ENCODE measurements at places on chromosomes 2 and 18. TPM values are rescaled to one million over a fixed set of nuclear protein-coding genes. Genes with fewer than 3 reads are reported as not detected.
A peak's percentile ranks its signal among the peaks of the same experiment; 100 is the strongest.

DNA sequence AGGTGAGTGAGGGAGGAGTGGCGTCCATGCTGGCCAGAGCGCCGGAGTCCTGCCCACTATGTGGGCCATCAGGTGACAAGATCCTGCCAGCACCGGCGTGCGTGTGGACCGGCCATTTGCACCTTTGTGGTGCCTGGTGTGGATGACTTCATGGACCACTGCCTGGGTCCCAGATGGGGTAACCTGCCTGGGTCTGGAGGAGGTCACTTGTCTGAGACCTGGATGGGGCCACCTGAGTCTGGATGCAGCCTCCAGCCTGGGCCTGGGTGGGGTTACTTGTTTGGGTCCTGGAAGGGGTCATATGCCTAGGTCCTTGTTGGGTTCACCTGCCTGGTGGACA lies 299.6 kb downstream of the NDUFA10 start:
- H3K36me3 ChIP-seq = no peaks in the 10 kb centered on the region
- DNase-seq = no peak
- H3K4me1 ChIP-seq = no peaks in the 10 kb centered on the region
- H3K4me3 ChIP-seq = no peak overlapping the region

DNA sequence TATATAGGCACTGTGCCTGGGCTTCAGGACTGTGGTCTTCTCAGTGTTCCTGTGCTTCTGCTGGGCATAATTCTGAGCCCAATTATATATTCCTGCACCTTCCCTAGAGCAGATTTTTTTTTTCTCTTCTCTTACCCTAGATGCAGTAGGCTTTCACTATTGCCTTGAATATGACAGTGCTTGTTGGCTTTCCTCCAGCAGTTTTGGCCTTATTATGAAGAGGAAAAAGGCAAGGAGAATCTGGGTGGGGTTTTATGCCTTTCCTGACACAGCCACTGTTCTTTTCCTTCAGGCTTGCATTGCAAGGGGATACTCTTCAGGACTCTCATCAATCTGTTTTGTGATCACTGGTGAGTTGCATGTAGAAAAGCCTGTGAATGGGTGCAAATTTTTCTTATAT lies 221.9 kb upstream of the CELF4 start:
- no peaks in the 10 kb centered on the region for H3K36me3 ChIP-seq
- no peaks in the 10 kb centered on the region for H3K4me1 ChIP-seq

DNA sequence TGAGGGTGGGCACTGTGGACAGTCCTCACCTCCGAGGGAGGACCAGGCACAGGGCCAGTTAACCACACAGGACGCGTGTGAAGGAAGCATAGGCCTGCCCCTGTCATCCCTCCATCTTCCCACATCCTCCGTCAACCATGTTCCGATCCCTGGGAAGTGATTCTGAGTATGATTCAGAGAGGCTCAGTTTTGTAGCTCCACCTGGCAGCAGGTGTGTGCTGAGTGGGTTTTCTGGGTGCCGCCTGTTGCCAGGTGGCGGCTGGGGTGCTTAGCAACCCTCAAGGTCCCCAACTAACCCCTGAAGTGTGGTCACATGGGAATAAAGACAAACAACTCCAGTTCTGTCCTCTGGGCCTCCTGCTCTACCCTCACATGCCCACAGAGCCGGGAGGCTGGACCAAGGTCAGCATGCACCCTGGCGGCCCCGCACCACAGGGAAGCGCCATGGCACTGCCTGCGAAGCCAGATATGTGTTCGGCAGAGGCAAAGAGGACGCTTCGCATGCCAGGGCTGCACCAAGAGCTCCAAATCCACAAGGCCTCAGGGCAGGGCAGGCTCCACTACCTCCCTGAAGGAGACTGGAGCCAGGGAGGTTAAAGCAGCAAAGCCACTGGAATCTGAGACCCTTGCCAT lies 60.0 kb downstream of the ADCY3 start:
- H3K4me1 ChIP-seq = no peaks in the 10 kb centered on the region
- DNase-seq = no peak
- no peak overlapping the region for H3K4me3 ChIP-seq
- H3K27me3 ChIP-seq = no peaks in the 10 kb centered on the region
- peaks cover 48% of the 10 kb centered on the region for H3K36me3 ChIP-seq

- no peak overlapping the region for H3K27ac ChIP-seq
- H3K4me1 ChIP-seq = no peaks in the 10 kb centered on the region
- H3K36me3 ChIP-seq = no peaks in the 10 kb centered on the region
- no peaks in the 10 kb centered on the region for H3K27me3 ChIP-seq
Observed at GRCh38 chr18:64365106-64365505, 216.2 kb upstream of the LINC00305 start.

DNA sequence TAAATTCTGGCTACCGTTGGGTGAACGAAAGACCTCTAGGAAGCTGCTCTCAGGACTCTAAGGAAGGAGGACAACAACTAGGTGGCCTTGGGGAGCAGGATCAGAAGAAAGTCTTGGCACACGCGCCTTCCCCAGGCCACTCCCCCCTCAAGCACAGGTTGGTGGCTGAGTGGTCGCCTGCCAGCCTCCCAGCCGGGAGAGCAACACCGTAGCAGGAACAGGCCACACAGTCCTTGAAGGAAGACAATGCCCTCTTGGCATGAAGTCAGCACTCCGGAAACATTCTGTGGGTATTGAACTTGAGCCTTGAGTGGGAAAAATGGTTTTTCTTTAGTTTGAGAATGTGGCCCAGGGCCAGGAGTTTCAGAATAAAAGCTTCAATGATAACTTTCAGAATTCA lies 87.4 kb upstream of the AGAP1 start:
- DNase-seq = no peak
- no peaks in the 10 kb centered on the region for H3K4me1 ChIP-seq
- H3K4me3 ChIP-seq = no peak overlapping the region
- no peak overlapping the region for H3K27ac ChIP-seq
- peaks cover 2% of the 10 kb centered on the region for H3K27me3 ChIP-seq

DNA sequence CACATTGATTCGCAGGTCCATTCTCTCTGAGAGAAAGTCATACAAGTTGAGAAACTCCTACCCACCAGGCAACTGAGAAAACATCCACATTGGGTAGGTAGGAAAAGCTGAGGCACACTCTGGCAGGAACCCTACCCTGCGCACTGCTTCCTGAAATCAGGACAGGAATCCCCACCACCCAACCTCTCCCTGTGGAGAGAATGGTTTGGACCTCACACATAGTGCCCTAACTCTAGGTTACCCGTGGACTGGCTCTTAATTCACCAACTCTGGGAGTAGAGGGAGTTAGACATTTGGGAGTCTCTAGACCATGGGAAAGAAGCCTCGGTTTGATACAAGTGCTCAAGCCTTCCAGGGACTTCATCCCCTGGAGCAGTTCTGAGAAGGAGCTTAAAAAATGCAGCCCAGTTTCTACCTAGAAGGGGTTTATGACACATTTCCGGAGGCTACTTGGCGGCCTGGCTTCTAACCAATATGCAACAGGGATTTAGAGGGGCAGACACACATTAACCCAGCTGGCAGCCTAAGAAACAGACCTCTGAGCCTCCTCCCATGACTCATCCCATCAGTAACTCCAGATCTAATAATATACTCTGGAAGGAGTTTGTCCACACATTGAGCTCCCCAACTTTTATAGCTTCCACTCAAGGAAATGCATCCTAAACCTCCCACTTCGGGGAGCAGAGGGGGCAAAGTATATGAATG lies 136.7 kb downstream of the EML6 start:
- H3K27me3 ChIP-seq = no peaks in the 10 kb centered on the region
- H3K4me3 ChIP-seq = no peak overlapping the region
- H3K27ac ChIP-seq = no peak overlapping the region
- H3K36me3 ChIP-seq = peaks cover 12% of the 10 kb centered on the region
- no peaks in the 10 kb centered on the region for H3K4me1 ChIP-seq

DNA sequence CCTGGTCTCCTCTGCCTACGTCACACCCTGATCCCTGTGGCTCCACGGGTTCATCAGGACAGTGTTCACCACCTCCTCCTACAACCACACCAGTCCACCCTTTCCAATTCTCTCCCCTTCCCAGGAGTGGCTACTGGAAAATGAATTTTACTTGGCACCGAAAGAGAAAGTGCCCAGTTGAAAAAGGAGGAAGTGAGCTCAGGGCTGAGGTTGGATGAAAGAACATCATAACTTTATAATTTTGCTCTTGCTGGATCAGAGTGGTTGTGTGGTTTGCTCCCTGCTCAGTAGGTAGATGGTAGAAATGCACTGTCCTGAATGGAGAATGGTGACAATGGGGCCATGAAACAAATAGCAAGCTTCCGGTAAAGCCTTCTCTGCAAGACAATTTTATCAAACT lies 140.3 kb upstream of the DDX18 start:
- no peaks in the 10 kb centered on the region for H3K27me3 ChIP-seq
- H3K4me3 ChIP-seq = no peak overlapping the region
- no peak overlapping the region for H3K27ac ChIP-seq
- H3K36me3 ChIP-seq = no peaks in the 10 kb centered on the region

DNA sequence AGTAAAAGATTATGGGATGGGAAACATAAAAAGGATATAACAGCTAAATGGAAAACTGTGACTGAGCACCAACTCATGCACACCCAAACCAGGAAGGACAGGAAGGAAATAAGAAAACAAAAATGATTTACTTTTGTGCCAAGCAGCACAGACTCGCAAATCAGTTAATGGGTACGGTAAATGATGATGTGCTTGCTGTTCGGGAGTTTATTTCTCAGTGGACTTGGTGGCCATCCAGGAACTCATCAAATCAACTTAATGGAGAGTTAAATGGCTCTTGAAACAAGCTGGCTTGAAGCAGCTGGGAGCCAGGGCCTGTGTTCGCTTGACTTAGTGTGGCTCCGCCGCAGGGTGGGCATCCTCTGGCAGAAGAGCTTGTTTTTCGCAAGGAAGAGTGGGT lies 36.2 kb downstream of the MTCL1 start:
- H3K4me1 ChIP-seq = peaks cover 33% of the 10 kb centered on the region
- no peak for DNase-seq
- peaks cover 9% of the 10 kb centered on the region for H3K36me3 ChIP-seq
- no peak overlapping the region for H3K27ac ChIP-seq
- H3K27me3 ChIP-seq = no peaks in the 10 kb centered on the region
- H3K4me3 ChIP-seq = no peak overlapping the region

DNA sequence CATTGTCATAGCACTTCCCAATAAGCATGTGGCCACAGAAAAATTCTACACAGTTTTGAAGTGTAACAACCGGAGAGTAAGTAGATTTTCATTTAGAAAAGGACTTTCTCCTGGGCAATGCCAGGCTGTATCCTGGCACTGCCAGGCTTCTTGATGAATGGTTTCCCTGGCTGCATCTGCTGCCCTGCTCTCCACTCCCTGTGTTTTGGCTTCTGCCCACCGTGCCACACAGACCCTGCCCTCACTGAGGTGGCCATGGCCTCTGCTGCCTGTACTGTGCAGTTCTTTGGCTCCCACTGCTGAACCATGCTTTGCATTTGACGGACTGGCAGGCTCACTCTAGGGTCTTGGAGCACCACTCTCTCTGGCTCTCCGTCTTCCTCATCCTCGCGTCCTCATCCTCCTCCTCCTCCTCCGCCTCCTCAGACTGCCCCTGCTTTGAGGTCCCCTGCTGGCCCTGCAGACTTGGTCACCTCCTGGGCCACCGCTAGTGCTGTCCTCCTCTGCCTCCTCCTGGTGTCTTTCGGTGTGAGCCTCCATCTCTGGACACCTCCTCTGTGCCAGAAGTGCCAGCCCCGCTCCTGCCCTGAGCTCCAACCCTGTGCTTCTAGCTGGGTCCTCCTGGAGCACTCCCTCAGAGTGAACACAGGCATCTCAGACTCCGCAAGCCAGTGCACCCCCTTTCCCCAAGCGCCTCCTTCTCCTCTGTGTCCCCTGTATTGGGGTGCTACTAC lies 45.9 kb upstream of the CNGA3 start:
- H3K27me3 ChIP-seq = peaks cover 29% of the 10 kb centered on the region
- no peak overlapping the region for H3K4me3 ChIP-seq
- H3K4me1 ChIP-seq = no peaks in the 10 kb centered on the region

DNA sequence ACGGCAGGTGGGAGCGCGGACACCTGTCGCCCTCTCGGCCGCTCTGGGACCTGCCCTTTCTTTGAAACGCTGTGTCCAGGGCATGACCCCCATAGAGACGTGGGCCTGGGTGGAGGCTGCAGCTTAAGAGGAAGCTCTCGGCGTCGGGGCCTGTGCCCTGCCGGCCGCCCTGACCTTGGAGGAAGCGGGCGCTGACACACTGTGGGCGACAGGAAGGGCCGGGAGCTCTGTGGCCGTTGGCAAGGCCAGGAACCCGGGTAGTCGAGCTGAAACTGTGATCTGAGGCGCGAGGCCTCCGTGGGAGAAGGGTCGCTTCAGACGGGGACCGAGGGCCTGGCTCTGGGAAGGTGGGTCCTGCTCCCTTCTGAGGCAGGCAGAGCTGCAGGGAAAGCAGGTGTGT lies 28.2 kb downstream of the KCNG2 start:
- no peaks in the 10 kb centered on the region for H3K36me3 ChIP-seq
- peak overlapping the region; percentile 30 for H3K4me3 ChIP-seq
- no peak overlapping the region for H3K27ac ChIP-seq
- no peak for DNase-seq

DNA sequence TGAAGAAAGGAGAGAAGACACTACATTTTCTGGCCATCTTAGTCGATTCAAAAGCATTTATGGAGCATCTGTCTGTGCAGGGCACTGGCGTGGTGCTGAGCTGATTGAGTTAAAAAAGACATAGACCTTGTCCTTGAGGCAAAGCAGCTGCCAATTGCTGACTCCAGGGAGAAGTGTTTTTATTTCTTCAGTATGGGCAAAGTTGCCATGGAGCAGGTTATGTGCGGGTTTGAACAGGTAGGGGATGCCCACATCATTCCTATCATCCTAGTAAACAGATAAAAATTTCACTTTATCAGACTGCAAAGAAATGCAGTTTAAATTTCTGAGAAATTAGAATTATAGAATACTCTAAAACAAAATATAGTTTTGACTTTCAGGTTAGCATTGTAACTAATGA lies 125.8 kb downstream of the NUP35 start:
- H3K4me3 ChIP-seq = no peak overlapping the region
- no peaks in the 10 kb centered on the region for H3K4me1 ChIP-seq
- H3K27ac ChIP-seq = no peak overlapping the region
- H3K36me3 ChIP-seq = no peaks in the 10 kb centered on the region

DNA sequence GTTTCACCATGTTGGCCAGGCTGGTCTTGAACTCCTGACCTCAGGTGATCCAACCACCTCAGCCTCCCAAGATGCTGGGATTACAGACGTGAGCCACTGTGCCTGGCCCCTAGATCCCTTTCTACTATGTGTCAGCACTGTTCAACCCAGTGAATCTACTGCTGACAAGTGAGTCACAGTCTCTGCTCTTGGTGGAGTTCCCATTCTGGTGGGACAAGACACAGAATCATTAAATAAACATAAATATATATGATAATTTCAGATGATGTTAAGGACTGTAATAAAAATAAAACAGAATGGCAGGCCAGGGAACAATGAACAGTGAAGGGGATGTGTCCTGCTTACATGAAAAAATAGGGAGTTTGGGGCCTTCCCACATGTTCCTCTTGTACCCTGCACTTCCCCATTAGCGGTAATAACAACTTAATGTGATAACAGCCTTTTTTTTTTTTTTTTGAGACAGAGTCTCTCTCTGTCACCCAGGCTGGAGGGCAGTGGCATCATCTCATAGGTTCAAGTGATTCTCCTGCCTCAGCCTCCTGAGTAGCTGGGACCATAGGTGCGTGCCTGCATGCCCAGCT lies 112.2 kb downstream of the CPO start:
- no peaks in the 10 kb centered on the region for H3K36me3 ChIP-seq
- no peak overlapping the region for H3K27ac ChIP-seq
- H3K4me3 ChIP-seq = no peak overlapping the region
- H3K4me1 ChIP-seq = peaks cover 6% of the 10 kb centered on the region
- no peak for DNase-seq

The HOXD8 gene
- total RNA-seq = not detected

The ADRA2B gene
- total RNA-seq = 0.37 TPM

The HOXD1 gene
- total RNA-seq = not detected

The HMSD gene
- 1.2 TPM for total RNA-seq

The DUSP2 gene
- 118 TPM for total RNA-seq

The NT5C1B gene
- not detected for total RNA-seq

The RNU2-63P gene
- total RNA-seq = 9.7 TPM

The CHRND gene
- not detected for total RNA-seq

The GPR17 gene
- total RNA-seq = not detected

The ZFAND2B gene
- 39.9 TPM for total RNA-seq
